ENCODE measurements at places on chromosomes 1 and 21.
A peak's percentile ranks its signal among the peaks of the same experiment; 100 is the strongest.

GRCh38 chr1:44405031-44405797, at the start of gene RNF220:
RNF220 (plus strand) TSS chr1:44405255.
- DNase-seq: peak; percentile 52

DNA sequence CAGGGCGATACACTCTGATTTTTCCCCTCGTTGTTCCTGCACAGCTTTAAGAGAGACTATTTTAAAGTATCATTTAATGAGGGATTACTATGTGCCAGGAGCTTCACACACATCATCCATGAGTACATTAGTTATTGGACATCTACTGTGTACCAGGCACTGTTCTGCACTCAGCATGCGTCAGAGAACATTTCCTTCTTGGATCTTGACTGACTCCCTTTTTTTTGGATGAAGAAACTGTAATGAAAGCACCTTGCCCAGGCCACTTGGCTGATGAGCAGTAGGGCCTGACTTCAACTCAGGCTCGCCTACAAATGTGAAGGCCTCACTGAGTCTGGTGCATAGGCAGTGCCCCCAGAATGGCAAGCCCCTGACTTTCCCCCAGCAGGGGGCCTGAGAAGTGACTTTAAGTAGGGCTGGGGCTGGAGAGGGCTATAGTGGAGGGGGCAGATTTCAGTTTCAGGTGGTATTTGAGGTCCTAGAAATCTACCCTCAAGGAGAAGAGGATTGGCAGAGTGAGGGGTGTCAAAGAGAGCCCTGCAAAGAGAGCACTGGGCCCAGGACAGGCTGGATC, 50.0 kb downstream of the PTPRU start:
- no peak for DNase-seq

DNA sequence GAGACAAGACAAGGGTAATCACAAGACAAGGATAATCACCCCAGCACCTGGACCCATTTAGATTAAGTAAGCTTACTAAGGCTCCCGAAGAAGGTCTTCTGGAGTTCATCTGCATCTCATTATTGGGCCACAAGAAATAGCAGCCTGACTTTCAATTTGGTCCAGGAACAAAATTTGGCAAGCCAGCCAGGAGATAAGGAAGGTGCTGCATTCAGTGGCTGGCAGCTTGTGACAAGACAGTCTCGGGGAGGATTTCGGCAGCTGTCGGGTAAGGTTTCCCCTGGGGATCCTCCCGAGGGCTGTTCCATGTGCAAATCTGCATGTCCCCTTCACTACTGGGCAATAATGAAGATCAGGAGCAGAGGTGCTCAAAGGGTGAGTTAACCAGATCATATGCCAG, 195.2 kb downstream of the FCRL5 start:
- no peak for DNase-seq

- peak; percentile 80 for DNase-seq
Observed at GRCh38 chr1:155063550-155064110, at the start of gene EFNA4. EFNA4 (plus strand) TSS chr1:155063740; CDS start chr1:155063824, 84 bp downstream.
